H54 (cell line): ENCODE measurements at places on chromosomes 3 and 15.

DNA sequence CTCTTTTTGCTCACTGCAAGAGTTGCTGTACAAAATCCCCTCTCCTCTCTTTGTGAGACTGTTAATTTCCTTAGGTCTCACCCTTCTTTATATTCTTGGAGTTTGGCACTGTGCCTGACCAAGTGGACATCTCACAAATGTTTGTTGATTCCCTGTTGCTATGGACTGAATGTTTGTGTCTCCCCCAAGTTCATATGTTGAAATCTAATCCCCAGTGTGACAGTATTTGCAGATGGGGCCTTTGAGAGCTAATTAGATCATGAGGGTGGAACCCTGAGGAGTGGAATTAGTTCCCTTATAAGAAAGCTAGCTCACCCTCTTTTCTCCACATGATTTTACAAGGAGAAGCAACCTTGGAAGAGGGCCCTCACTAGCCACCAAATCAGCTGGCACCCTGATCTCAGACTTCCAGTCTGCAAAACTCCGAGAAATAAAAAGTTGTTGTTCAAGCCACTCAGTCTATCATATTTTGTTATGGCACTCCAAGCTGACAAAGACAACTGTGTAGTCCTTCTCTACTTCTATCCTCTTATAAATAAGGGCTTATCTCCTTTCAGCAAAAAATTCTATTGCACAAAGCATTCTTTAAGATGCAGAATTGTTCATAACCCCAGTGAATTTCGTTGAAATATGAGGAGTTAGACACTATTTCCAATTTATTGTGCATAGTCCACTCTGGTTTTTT, 65.5 kb upstream of the NPHP3 start:
- no peak for DNase-seq

DNA sequence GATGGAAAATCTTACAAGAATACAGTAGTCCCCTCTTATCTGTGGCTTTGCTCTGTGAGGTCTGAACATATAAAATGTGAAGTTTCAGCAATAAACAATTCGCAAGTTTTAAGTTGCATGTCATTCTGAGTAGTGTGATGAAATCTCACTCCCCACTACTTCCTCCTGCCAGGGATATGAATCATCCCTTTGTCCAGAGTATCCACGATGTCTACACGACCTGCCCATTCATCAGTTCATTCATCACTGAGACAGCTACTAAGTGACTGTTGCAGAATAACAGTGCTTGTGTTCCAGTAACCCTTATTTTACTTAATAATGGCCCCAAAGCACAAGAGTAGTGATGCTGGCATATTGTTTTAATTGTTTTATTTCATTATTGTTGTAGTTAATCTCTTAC, 489.2 kb upstream of the UBE2E2 start:
- no peak for DNase-seq

DNA sequence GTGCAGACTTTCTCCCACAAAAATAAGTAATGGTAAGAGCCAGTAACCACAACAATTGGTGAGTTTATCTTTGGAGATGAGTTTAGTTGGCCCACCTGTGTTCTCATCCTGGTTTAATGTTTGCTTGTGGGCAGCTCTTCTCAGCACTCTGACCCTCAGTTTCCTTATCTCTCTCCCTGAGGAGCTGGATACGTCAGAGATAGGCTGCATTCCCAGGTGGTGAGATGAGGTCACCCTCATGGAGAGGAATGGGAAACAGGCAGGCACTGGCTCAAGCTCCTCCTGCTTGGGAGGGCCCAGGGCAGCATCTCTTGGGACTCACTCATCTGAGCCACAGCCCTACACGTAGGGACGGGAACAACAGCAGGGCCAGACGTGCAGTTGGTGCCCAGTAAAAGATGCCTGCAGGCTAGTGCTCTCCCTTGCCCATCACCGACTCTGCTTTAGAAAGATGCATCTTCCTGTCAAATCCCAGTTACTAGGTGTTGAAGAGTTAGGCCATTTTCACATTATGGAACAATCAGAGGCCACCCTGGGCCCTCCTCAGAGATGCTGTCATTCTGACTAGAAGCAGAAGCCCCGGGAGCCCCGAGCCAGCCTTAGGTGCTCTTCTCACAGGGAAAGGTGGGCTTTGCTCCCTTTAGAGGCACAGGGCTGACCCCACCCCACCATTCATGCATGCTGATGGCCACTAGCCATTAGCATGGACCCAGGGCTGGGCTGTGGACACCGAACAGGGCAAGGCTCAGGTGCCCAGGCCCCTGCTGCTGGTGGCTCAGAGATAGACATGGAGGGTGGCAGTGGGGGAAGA, 59.7 kb downstream of the GRIP2 start:
- no peak for DNase-seq

DNA sequence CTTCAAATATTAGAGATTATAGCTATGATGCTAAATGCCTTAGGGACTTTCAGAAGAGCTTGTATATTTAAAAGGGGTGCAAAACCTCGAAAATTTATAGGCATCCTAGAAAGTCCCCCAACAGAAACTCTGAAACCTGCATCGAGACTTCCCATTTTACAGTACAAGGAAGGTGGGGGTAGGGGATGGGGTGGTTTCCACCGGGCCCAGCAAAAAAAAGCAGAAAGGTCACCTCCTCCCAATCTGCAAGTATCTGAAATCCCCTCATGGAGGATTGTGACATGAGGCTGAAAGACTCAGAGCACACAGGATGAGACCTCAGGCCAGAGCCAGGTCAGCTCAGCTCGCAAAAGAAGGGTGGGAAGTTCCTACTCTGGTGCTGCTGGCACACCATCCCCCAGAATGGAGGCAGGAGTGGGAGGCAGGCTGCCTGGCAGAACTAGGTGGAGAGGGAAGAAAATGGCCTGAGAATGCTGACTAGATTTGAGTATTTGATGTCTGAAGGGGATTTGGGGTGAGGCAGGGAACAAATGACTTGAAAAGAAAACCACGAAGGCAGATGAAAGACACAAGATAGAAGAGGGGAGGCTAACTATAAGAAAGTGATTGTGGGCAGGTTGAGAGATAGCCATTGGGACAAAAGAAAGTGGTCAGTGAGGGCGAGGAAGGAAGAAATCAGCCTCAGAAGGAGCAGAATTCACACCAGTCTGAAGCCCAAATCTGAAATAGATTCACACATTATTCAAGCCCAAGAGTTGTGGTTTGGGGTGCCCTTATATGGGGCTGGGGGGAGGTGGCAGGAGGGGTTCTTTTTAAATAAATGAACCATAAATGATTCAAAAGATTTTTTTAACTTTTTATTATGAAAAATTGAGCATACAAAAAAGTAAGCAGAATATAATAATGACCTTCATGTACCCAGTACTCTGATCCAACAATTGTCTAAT, 22.5 kb upstream of the TSC22D2 start:
- DNase-seq = no peak

DNA sequence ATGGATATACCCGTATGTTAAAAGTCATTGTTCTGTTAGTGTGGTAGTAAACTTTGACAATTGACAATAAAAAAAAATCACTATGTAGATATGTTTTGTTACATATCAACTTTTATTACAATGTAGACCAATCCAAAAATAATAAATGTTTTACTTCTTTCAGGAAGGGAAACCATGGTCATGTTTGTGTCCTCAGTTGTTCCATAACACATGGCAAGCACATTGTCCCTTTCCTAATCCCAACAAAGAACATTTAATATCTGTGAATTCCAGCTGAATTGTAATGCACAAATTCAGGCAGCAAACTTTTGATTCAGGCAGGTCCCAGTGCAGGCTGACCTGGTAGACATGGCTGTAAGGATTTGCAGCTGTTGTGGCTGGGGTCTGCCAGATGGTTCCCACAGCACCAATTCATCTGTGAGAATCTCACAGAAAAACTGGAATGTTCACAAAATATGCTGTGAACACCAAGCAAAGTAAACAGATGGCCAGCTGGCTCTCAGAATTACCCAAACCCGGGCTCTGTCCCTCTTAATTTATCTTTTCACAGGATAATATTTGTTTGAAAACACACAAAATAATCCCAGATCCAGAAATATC, 1.9 kb upstream of the SPG21 start:
- DNase-seq = no peak

DNA sequence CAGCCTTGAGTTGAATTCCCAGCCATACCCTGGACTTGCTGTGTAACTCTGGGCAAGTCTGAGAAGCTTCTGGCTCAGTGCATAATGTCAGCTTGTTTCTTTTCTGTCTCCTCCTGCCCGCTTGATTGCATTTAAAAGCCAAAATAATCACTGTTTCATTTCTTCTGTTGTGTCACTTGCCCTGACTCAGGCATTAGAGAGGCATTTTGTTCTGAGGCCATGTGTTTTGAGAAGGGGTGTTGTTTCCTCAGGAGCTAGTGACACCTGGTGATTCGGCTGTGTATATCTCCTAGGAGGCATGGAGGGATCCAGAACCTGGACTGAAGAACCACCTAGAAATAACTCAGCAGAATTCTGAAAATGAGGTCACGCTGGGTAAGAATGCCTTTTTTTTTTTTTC, 16.0 kb downstream of the WDR73 start:
- DNase-seq = no peak

DNA sequence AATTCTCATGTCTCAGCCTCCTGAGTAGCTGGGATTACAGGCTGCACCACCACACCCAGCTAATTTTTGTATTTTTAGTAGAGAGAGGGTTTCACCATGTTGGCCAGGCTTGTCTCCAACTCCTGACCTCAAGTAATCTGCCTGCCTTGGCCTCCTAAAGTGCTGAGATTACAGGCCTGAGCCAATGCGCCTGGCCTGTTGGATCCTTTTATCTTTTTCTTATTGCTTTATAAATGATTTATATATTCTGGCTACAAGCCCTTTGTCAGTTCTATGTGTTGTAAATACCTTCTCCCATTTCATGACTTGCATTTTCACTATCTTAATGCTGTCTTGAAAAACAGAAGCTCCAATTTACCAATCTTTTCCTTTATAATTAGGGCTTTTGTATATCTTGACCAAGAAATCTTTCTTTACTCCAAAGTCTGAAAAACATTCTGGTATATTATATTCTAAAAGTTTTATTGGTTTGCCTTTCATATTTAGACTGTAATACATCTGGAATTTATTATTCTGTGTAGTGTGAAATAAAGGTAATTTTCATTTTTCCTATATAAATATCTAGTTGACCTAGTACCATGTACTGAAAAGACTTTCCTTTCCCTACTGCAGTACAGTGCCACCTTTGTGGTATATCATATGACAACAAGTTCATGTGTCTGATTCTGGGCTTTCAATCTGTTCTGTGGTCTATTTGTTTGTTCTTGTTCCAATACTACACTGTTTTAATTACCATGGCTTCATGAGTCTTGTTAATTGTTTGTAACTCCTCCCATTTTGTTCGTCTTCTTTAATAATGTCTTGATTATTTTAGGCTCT, 52.9 kb upstream of the RNU6-1 start:
- DNase-seq = no peak

GRCh38 chr3:64138656-64139375, 86.5 kb downstream of the PRICKLE2 start:
- DNase-seq = no peak

- no peak for DNase-seq
Observed at GRCh38 chr15:63983061-63983711, 63.1 kb downstream of the DAPK2 start.

- no peak for DNase-seq
Observed at GRCh38 chr3:114746502-114746901, 400.6 kb downstream of the ZBTB20 start.

DNA sequence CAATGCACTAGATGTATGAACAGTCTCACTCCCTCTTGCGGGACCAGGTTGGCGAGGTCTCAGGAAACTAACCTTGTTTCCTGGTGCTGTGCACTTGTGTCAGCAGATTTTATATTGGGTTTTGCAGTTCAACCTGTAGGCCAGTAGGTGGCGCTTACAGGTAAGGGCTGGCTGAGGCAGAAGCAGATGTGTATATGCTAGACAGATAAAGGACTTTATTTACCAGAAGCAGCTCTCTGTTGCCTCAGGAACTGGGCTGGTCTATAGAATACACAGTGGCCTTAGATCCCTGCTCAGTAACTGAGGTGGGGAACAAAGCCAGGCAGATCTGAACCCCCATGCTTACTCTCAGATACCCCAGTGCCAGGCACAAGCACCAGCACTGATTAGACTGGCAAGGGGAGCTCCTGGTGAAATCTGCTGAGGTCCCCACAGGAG, 296.8 kb downstream of the DOCK3 start:
- peak; percentile 21 for DNase-seq

DNA sequence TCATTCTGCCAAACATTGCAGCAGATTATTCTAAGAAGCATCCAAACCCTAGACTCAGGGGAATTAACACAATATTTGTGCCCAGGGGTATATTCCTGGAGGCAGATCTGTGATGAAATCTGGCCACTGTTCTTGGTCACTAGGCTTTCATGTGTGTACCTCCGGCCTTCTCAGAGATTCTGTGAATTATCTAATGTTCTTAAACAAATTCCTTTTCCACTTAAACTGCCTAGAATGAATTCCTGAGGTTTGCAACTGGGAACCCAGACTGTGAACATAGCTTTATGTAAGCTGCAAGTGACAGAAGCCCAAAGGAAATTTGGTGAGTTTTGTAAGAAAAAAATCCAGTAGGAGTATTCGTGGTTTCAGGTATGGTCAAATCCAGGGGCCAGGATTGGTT, 20.7 kb upstream of the CTNNB1 start:
- DNase-seq = no peak
